Amniotic stem cell (primary cell): ENCODE measurements at places on chromosomes 3 and 15.

DNA sequence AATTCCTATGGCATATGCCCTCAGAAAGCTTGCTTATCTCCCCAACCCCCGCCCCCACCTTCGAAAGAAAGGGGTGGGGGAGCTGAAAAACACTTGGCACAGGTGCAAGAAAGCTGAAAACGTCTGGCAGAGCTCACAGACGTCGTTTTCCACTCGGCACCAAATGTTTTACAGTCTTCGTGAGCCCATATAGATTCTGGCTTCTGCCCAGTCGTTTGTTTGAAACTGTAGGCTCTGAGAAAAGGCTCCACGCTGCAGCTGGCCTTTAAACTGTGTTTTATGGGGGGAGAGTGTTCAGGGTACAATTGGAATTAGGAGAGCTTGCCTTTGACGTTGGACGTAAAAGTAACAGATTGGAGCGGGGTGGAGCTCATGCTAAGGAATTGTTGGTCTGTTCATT lies 130.3 kb downstream of the MDFIC2 start:
- DNase-seq, result no peak

- DNase-seq, result no peak
These were observed 58.5 kb downstream of the ECT2 start for GRCh38 chr3:172808969-172809546.

- DNase-seq, result no peak
These were observed 44.7 kb upstream of the LIPC start for GRCh38 chr15:58387130-58387529.

- no peak for DNase-seq
These were observed 53.2 kb downstream of the RFTN1 start for GRCh38 chr3:16460273-16460672.

GRCh38 chr3:62884096-62884870 lies 9.1 kb upstream of the CADPS start:
- DNase-seq, result no peak

GRCh38 chr15:90914305-90915080 lies 11.4 kb downstream of the MAN2A2 start:
- DNase-seq, result no peak

DNA sequence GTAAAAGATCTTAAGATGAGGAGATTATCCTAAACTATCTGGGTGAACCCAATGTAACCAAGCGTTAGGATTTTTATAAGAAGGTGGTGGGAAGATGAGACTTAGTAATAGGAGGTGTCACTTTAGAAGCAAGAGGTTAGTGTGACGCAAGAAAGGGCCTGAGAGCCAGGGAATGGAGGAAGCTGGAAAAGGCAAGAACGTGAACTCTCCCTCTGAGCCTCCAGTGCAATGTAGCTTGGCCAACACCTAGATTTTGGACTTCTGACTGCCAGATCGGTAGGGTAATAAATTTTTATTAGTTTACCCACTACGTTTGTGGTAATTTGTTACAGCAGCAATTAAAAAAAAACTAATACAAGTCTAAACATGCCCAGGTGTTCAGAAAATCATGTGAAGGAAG lies 20.8 kb upstream of the CNTN6 start:
- DNase-seq, result no peak

DNA sequence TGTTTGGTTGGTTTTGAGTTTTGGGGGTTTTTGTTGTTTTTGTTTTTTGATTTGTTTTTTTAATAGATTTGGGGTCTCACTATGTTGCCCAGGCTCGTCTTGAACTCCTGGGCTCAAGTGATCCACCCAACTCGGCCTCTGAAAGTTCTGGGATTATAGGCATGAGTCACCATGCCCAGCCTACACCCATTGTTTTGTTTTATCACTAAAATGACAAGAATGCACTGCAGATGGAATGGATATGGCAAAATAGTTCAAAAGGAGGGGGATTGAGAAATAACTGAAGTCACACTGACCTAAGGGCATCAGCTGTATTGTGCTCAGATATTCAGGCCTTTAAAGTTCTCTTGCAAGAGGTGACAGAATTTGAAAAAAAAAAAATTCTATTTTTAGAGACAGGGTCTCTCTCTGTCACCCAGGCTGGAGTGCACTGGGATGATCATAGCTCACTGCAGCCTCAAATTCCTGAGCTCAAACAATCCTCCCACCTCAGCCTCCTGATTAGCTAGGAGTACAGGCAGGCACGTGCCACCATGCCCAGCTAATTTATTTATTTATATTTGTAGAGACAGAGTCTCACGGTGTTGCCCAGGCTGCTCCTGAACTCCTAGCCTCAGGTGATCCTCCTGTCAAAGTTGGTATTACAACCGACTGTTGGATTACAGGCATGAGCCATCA lies 4.4 kb upstream of the RASA2 start:
- DNase-seq, result no peak

DNA sequence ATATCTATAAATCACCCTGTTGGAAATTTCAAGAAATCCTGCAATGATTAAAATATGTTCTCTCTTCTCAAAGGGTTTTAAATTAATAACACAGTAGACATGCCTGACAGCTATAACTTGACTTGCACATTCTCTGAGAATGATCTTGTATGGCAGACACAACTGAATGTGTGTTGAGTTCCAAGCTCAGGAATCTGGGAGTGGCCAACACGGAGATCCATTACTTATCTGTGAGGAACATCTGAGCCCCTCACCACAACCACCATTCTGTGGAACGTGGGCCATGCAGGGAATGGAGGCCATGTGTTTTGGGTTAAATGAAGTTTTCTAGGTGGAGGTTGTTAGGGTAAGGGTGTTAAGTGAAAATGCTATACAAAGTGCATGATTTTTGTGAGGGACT lies 105.3 kb upstream of the CHMP2B start:
- no peak for DNase-seq

DNA sequence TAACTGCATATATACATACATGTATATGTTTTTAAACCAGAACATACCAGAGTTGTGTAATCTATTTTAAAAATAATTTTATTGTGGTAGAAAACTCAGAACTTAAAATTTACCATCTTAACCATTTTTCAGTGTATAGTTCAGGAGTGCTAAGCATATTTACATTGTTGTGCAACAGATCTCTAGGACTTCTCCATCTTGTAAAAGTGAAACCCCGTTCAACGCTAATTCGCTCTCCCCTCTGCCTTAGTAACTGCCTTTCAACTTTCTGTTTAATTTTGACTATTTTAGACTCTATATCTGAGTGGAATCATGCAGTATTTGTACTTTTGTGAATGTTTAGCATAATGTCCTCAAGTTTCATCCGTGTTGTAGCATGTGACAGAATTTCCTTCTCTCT lies 51.8 kb upstream of the SSR3 start:
- DNase-seq, result no peak

DNA sequence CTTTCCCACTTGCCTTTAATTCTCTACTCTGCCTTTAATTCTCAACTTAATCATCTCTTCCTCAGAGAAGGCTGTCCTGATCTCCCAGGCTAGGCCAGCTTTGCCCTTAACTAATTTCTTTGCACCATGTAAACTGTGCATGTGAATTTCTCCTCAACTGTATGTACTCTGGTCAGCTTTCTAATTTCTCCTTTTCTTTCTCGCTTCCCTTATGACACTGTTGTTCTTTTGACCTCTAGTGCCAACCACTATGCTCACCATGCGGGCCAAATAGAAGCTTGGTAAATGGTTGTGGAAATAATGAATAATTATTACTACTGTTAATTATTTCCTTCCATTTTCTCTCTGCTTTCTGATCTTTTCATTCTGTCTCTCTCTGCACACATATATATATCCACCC lies 269.0 kb upstream of the CRBN start:
- no peak for DNase-seq

DNA sequence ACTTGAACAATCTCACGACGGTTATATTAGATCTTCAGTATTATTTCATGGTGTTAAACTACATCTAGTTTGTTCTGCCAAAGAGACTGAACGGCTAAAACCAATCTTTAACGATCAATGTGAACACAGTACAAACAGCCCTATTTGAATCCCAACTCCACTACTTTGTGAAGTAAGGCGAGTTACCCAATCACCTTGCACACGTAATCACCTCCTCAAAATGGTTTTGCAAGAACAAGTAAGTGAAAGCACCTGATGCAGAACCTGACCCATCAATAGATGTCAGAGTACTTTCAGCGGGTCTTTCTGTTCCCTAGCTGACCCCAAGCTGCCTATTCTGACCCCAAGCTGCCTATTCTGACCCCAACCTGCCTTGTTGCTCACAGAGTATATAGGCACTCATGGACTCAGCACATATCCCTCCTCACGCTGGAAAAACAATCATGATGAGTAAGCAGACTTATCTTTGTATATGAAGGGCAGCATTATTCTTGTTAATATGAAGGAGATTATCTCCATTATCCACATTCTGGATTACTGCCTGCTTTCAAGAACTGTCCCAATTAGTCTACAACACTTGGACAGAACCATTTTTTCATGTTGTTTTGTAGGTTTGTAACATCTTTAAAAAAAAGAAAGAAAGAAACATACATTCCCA lies 3.7 kb downstream of the KPNA1 start:
- DNase-seq, result no peak

DNA sequence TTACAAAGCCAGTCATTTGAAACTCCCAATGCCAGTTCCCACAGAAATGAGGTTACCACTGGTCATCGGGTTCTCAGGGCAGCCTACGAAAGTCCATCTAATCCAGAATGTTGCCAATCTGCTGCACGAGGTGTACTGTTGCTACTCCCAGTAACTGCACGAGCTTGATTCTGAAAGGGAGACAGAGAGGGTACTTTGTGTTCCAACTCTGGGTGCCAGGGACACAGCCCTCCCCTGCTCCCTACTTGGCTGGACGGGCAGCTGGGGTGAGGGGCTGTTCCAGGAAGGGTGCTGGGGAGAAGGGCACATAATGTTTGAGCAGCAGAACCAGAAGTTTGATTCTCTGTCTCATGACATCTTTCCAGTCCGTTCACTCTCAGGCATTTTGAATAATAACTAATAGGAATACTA lies 27.1 kb upstream of the OSBPL11 start:
- no peak for DNase-seq

DNA sequence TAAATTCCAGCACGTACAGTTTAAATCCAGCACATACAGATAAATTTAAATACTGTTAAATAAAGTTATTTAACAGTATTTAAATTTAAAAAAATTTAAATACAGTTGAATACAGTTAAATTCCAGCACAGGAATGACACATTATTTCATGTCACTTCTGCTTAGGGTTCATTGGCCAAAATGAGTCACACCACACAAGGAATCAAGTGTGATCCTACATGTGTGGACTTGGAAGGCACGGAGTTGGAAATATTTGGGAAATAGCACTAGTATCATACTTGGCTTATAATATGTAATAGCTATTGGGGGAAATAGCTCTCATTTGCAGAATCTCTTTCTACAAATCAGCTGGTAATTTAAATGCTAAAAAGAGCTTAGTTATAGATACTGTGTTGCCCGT lies 10.6 kb downstream of the RAB7A start:
- DNase-seq, result no peak

DNA sequence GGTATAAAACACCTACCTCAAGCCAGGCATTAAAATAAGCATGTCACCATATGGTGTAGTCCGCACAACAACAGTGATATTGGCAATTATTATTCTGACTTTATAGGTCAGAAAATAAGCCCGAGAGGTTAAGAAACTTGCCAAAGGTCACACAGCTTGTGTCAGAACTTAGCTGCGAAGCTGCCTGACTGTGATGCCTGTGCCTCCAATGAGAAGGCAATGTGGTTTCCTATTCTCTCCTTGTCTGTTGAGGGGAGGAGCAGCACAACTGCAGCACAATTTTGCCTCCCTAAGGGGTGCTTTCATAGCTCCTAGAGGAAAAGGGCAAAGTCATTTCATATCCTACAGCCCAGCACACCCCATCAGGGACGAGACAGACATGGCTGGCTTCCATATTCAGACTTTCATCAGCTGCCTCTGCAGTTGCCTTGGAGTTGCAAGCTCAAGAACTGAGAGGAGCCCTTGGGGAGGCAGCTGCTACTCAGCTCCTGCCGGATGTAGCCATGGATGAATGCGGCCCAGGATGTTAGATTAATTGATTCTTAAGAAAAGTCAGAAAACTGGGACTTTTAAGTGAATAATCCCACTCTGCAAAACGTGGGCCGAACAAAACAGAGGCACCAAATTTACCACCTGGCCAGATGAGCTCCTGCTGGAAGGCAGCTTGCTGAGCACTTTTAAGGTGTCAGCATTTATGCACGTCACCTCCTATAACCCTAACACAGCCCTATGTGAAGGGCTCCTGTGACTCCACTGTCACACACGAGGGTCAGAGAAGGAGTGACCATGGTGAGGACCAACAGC lies 38.5 kb downstream of the MYO5C start:
- DNase-seq, result no peak

DNA sequence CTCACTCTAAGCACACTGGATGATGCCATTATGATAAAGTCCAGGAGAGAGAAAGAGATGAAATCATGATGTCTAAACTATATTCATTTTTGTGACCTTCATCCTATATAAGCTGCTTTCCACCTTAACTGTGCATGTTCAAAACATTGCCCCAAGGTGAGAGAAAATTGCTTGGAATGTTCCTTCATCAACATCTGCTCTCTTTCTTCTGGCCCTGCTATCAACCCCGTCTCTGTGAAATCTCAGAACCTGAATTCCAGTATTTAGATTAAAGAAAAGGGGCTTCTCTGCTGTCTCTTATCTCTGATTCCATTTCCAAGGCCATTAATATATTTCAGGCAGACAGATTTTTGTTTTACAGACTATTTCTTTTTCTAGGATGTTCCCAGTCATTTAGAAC lies 47.3 kb upstream of the PHLDB2 start:
- DNase-seq, result no peak

DNA sequence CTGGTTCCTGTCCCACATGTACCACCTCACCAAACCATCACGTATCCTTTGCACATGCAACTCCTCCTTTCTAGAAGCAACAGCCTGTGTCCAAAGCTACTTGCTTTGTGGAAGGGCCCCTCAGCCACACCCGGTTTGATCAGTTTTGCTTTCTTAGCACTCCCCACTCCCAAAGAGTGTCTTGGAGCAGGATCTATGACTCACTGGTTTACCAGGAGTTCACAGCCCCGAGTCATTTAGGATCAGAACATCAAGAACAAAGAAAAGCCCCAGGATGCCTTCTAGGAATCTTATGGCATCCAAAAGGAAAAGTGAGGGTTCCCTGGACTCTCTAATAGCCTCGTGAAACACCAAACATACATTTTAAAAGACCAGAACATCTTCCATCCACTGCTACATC lies 50.7 kb upstream of the IGF1R start:
- DNase-seq, result no peak

- no peak for DNase-seq
These were observed 37.6 kb downstream of the LRRN1 start for GRCh38 chr3:3836845-3837244.

DNA sequence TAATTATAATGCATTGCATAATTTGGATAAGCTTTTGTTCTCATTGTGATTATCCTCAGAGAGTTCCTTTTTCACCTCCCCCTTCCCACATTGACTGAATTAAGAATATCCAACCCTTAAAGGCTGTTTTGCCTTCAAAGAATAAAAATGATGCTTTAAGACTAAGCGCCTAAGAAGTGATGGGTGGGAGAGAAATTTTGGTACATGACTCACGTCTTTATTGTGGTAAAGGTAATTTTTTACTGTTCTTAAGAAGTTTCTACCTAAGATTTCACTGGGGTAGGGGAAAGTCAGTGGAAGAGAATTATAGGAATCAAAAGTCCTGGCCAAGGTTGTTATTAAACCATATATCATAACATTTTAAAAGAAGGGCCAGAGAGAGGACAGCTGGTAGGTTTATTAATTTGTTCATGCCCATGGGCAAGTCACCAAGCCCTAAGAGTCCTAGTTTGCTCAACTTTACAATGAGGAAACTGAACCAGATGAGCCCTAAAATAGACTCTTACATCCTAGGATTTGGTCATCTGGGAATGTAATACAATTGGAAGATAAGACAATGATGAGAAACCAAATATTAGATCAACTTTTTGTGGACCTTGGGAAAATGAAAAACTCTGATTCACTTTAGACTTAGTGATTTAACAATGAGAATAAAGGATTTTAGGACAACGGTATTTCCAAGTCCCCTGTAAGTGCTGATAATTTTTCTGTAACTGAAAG lies 101.1 kb upstream of the RASGRP1 start:
- no peak for DNase-seq
